ENCODE measurements at places on chromosomes 16 and 17.

- DNase-seq: peak; percentile 2
These were observed 164.5 kb upstream of the CHMP6 start for GRCh38 chr17:80826955-80827645.

DNA sequence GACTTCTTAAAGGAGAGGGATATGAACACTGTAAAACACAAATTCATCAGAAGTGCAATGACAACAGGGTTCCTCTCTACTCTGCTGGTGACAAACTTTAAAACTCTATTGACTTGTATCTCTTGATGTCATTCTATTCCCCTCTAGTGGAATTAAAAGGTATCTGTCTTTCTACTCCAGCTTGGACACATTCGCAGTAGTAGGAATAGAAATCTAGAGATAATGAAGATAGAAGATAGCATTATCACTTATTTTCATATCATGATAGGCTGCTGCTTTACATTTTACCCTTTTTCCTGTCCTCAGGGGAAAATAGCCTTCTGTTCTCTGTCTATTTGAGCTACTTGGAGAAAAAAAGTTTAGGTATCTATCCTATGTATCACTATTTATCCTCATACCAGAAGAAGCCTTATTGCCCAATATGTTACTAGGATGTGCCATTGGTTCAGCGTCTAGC is 209.6 kb upstream of the CACNG5 start:
- peak; percentile 41 for DNase-seq

- no peak for DNase-seq
These were observed 30.6 kb upstream of the KRT17 start for GRCh38 chr17:41654678-41655607.

DNA sequence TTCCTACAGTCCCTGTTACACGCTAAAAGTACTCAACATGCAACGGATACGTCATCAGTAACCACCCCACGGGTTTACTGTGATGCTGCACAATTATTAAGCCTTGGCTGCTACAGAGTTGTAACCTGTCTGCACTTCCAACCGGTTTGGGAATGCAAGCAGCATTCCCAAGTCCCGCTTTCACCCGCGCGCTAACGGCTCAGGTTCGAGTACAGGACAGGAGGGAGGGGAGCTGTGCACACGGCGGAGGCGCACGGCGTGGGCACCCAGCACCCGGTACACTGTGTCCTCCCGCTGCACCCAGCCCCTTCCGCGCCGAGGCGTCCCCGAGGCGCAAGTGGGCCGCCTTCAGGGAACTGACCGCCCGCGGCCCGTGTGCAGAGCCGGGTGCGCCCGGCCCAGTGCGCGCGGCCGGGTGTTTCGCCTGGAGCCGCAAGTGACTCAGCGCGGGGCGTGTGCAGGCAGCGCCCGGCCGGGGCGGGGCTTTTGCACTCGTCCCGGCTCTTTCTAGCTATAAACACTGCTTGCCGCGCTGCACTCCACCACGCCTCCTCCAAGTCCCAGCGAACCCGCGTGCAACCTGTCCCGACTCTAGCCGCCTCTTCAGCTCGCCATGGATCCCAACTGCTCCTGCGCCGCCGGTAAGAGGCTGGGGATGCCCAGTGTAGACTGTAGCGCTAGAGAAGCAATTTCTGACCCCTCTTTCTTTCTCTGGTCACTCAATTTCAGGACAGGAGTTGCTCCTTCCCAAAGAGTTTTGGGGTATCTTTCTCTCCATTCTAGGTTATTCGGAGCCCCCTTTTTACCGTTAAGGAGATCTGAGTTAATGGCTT is at the start of gene MT2A:
MT2A (plus strand) TSS at position 542 of the 833 bp plus-strand sequence; CDS start at position 614, 72 bp downstream.
- DNase-seq: peak; percentile 97
